Activated CD8-positive, alpha-beta memory T cell treated with anti-CD3 and anti-CD28 coated beads, Interleukin-2, amount 50 U/mL, for 4 hours (primary cell): ENCODE measurements at places on chromosomes 5 and 9.

DNA sequence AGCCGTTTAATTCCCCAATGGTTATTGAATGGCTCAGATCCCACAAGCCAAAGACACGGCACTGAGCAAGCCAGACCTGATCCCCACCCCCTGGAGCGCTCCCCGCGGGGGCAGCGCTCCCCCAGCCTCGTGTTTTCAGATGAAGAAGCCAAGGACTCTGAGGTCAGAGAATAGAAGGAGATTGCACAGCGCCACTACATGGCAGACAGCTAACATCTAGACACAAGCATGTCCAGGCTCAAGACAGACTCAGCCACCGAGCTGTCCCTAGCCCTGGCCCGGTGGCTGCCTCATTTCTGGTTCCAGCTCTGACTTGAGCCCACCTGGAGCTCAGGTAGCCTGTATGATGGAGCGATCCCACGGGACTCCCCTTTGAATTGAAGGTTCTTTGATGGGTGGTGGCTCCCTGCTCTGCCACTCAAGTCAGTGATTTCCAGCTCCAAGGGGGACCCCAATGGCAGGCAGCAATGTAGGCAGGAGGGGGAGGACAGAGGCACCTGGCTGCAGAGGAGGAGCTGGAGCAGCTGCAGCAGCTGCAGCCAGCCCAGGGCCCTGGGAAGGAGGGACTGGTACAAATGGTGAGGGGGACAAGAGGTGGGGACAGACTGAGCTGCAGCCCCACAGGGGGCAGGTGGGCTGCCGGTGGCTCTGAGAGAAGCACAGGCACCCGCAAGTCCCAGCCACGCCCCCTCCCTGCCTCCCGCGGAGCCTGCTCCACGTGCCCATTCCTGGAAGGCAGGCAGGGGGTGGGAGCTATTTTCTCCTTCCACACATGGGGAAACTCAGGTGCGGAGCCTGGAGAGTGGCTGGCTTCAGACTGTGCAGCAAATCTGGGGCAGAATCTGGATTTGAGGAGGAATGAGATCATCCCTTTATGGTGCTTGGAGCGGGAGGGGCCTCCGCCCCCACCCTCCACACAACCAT, 40.2 kb downstream of the NTNG2 start:
- no peak for DNase-seq

DNA sequence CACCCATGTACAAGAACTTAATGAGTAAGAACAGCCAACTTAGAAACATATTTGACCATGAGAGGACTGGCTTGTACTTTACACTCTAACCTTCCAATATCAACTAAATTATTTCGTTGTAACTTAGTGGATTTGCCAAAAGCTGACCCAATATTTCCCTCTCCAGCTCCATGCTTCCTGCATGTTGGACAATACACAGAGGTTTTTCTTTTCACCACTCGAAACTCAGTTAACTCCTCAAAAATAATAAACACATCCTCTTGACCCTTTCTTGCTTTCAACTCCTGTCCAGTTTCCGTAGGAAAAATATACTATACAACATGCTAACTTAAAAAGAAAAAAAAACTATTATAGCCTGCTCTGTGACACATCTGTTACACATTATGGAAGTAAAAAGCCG, 188.9 kb downstream of the MPDZ start:
- DNase-seq = no peak

DNA sequence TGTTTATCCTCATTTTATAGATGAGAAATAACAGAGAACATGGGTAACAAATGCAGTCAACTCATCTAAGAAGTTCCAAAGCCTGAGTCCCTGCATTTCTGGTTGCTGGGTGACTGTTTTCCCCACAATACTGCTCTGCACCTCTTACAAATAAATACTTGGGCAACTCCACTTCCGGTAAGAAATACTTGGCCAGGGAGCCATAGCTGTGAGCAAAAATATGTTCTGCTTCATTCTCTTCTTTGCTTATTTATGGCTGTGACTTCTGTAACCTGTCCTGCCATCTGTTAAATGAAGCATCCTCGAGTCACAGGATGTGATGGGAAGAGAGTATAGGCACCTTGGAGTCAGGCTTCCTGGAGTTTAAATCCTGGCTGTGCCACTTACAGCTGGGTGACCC, 49.9 kb downstream of the GDNF start:
- no peak for DNase-seq

GRCh38 chr9:137316012-137316981, 14.2 kb upstream of the NRARP start:
- peak; percentile 18 for DNase-seq

- no peak for DNase-seq
These were observed 399.4 kb downstream of the ARRDC3 start for GRCh38 chr5:90983711-90984124.

GRCh38 chr5:39455645-39456044, 30.9 kb upstream of the DAB2 start:
- no peak for DNase-seq
